Erythroblast (primary cell): ENCODE measurements at places on chromosomes 12 and 14.

DNA sequence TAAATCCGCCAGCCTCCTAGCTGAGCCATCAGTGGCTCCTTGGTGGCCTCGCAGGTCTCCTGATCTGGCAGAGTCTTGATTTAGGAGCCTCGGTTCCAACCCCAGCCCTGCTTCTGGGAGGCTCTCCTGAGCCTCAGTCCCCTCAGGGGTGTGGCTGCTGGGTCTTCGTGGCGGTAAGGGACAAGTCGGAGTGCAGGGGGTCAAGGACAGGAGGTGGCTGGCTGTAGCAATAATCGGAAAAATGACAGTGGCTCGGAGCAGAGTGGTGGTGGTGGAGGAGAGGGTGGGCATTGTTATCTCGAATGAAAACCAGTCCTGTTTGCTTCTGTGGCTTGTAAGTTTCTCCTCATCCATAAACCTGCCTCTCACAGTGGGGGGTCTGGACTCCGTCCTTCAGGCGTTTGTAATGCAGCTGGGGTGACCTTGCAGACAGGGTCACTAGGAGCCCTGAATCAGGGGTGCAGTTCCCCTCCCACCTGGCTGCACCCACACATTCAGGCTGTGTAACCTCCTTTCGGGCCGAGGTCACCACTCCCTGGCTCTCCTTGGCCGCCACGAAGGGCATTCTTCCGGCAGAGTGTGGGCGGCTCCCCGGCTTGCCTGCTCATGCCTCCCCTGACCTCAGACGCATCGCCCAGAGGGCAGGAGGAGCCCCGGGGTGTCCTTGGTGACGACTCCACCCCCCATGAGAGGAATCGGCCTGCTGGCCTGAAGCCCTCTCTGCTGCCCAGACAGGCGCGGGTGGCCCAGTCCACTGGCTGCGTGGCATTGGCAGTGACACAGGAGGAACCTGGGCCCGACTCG, 8.1 kb downstream of the BCL7A start:
- no peak for DNase-seq

GRCh38 chr12:31440134-31440533, 114.2 kb upstream of the SINHCAF start:
- DNase-seq: no peak

GRCh38 chr12:93896427-93896826, 219.3 kb downstream of the CRADD start:
- DNase-seq: no peak

DNA sequence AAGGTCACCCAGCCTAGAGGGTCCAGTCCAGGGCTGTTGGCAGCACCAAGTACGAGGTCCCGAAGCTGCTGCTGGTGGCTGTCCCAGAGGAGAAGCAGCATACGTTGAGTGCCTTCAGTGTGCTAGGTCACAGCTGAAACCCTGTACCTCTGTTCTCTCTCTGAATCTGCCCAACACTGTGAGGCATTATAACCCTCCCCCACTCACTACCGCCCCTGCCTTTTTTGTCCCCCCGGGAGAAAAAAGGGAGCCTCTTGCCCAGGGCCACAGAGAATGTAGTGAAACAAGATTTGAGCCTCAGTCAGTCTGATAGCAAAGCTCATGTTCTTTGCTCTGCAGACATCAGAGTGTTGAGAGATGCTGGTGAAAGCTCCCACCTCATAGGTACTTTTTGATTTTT, 53.4 kb downstream of the PPP2R5C start:
- DNase-seq: no peak

DNA sequence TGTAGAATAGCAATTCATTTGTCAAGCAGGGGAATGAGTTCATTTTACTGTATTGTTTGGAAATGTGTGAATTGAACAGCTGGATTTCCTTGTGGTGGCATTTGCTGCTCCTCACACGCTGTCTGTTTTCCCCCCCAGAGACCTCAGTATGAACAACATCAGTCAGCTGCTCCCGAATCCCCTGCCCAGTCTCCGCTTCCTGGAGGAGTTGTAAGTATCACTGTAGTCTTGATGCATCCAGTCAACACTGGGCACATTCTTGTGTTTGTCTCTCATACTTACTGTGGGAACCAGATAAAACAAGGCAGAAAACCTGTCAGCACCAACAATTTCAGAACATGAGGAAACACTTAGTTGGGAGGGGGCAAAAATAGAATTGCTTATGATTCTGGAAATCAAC, 64.9 kb downstream of the LGR5 start:
- DNase-seq: no peak

GRCh38 chr12:117333331-117333881, 28.0 kb downstream of the NOS1 start:
- no peak for DNase-seq

GRCh38 chr12:123269395-123269892, 2.2 kb downstream of the CDK2AP1 start:
- DNase-seq: peak; percentile 78

DNA sequence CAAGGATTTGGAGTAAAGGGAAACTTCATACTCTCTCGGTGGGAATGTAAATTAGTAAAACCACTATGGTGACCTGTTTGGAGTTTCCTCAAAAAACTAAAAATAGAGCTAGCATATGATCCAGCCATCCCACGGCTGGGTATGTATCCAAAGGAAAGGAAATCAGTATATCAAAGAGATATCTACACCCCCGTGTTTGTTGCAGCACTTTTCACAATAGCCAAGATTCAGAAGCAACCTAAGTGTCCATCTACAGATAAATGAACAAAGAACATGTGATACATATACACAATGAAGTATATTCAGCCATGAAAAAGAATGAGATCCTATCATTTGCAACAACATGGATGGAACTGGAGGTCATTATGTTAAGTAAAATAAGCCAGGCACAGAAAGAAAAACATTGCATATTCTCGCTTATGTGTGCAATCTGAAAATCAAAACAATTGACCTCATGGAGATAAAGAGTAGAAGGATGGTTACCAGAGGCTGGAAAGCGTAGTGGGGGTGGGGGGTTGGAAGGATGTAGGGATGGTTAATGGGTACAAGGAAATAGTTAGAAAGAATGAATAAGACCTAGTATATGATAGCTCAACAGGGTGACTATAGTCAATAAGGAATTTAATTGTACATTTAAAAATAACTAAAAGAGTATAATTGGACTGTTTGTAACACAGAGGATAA, 468.0 kb downstream of the BCAT1 start:
- no peak for DNase-seq

DNA sequence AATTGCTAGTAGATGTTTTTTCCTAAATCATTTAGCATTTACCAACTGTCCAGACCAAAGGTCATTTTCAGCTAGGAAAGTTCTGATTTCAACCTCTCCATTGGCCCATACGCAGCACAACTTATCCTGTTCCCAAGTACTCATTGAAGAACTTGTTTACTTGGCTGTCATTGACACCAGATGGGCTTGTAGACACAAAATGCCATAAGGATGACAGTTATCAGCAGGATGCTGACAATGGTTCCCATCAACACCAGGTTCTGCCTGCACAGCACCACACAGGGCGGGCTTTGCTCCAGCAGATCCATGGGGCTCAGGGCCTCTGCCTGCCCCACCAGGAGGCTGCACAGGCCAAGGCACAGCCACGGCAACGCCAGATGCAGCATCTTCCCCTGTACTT, 36.5 kb upstream of the TMPRSS12 start:
- DNase-seq: no peak

DNA sequence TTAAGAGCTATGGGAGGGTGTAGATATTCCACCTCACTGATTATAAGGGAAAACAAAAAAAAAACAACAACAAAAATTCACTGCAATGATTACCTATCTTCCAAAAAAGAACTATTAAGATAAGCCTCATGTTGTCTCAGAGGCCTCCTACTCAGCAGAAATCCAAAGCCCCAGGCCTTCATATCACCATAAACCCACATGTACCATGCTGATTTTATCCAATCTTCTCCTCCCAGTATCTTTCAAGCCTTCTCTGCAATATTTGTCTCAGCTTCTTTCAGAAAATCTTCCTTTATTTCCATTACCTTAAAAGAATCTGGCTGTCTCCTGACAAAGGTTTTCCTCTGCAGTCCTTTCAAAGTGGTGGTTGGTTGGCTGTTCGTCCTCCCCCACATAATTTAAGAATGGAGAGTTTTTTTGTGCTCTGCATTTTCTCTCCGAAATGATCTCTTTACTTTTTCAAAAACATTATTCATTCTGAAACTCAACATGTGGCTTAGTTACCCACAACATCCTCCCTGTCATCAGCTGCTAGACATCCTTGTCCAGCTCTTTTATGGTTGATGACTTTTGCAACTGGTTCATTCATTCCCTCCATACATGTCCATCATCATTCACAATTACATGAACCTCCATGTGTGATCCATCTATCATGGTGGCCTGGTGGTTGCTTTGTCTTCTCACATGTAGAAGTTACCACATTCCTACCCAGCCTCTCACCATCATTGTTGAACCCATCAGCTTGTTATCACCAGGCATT, 2.9 kb upstream of the EPYC start:
- DNase-seq: no peak

- no peak for DNase-seq
Observed at GRCh38 chr12:480831-481816, 21.4 kb downstream of the B4GALNT3 start.

- DNase-seq: peak; percentile 56
Observed at GRCh38 chr12:93784339-93785086, 107.3 kb downstream of the CRADD start.

- no peak for DNase-seq
Observed at GRCh38 chr12:59874781-59875180, 279.0 kb downstream of the SLC16A7 start.

DNA sequence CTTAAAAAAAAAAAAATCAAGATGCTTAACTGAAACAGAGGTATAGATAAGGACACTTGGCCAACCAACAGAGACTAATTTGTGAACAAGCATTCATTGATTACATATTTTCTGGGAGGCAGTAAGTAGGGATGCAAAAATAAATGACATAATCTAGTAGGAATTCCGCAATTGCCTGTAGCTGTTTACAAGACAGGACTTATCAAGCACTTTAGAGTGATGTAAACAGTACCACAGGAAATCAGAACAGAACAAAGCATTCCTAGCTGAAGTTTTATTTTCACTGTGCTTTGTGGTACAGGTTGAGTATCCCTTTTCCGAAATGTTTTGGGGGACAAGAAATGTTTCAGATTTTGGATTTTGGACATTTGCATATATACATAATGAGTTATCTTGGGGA, 68.2 kb upstream of the FGD4 start:
- DNase-seq: no peak

- DNase-seq: no peak
Observed at GRCh38 chr14:96162265-96162664, 42.4 kb upstream of the BDKRB2 start.

- DNase-seq: no peak
Observed at GRCh38 chr12:106416273-106416672, 58.7 kb downstream of the POLR3B start.

GRCh38 chr14:22168092-22168955, 420.7 kb downstream of the DAD1 start:
- no peak for DNase-seq

GRCh38 chr14:33539918-33540357, 410.9 kb downstream of the EGLN3 start:
- no peak for DNase-seq

GRCh38 chr12:53924521-53925405, 13.9 kb upstream of the HOXC13 start:
- DNase-seq: no peak

DNA sequence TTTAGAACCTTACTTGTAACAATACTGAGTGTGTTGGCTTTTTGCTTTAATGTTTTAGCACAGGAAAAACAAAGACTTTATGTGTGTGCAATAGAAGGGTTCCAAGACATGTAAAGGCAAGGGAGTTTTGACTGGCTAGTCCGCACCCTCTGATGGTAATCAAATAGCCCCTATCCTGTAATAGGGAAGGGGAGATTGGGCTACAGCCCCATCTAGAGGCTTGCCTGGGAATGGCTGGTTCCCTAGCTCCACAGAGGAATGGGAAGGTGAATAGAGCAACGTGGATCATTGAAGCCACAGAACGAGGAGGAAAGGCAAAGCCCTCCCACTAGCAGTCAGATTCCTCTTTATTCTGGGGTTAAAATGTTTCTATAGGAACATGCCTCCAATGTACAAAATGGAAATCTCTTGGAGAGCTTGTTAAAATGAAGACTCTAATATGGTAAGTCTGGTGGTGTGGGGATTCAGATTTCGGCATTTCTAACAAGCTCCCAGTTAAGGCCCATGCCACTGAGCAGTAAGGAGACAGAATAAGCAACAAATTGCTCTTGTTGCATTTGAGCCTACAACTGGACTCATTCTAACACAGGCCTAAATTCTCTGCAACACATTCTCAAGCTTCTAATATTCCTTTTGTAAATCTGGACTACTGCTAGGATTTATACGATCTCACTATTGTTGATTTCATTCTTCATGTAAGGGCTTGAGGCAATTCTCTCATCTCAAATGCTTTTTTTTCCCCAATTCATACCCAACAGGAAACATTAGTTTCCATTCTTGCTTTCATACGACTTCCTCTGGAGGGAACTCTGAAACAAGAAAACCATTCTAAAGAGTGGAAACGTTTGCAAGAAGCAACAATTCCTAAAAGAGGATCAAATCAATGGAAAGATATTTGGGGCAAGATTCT, 57.1 kb downstream of the NIN start:
- peak; percentile 38 for DNase-seq

DNA sequence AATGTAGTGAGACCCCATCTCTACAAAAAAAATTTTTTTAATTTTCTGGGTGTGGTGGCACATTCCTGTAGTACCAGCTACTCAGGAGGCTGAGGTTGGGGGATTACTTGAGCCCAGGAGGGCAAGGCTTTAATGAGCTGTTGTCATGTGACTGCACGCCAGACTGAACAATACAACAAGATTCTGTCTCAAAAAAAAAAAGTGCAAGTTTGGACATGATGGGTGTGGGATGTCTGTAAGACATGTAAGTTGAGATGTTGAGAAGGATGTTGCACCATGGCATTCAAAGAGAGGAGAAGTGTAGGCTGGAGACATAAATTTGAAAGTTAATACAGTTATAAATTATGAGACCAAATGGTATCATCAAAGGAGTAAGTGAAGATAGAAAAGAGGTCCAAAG, 23.5 kb downstream of the YEATS4 start:
- DNase-seq: no peak

GRCh38 chr12:89947437-89948270, 239.0 kb upstream of the ATP2B1 start:
- DNase-seq: peak; percentile 5

DNA sequence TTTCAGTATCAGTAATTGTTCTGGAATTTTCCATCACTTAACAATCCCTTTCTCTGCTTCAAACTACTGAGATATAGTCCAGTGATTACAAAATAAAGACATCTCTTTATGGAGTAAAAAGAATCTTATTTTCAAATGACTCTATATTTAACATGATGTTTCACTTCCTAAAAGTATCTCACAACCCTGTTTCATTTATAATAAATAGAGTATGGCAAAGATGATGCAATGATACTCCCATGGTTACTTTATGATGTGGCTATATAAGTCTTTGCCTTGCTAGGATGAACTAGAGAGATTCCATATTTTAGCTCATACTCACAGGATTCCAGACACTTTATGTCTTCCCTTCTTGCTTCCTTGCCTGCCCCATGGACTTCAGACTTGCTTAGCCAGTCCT, 953.5 kb upstream of the MDGA2 start:
- DNase-seq: no peak

- peak; percentile 74 for DNase-seq
Observed at GRCh38 chr12:96907671-96908422, 790 bp downstream of the NEDD1 start.

GRCh38 chr12:76674669-76675315, 89.1 kb upstream of the ZDHHC17 start:
- no peak for DNase-seq
